Inflammatory macrophage treated with lipopolysaccharide for 4 hours (primary cell): ENCODE measurements at places on chromosomes 12 and 14.

GRCh38 chr14:31968956-31969698 is 108.0 kb upstream of the ARHGAP5 start:
- DNase-seq, result no peak

DNA sequence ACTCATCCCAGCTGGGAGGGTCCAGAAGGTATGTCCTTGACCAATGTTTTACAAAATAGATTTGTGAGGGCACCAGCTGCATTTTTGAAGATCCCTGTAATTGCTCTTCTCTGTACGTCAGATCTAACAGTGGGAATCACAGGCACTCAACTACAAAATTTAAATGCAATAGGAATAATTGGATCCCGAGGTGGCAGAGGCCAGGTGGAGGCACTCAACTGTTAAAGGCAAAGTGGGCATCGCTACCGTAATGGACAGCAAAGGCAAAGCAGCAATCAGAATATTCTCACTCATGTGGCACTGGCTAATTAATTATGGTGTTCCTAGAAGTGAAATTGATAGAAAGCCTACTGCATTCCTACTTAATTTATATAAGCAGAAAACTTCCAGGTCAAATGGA is 27.9 kb upstream of the PSMC1 start:
- DNase-seq, result no peak

DNA sequence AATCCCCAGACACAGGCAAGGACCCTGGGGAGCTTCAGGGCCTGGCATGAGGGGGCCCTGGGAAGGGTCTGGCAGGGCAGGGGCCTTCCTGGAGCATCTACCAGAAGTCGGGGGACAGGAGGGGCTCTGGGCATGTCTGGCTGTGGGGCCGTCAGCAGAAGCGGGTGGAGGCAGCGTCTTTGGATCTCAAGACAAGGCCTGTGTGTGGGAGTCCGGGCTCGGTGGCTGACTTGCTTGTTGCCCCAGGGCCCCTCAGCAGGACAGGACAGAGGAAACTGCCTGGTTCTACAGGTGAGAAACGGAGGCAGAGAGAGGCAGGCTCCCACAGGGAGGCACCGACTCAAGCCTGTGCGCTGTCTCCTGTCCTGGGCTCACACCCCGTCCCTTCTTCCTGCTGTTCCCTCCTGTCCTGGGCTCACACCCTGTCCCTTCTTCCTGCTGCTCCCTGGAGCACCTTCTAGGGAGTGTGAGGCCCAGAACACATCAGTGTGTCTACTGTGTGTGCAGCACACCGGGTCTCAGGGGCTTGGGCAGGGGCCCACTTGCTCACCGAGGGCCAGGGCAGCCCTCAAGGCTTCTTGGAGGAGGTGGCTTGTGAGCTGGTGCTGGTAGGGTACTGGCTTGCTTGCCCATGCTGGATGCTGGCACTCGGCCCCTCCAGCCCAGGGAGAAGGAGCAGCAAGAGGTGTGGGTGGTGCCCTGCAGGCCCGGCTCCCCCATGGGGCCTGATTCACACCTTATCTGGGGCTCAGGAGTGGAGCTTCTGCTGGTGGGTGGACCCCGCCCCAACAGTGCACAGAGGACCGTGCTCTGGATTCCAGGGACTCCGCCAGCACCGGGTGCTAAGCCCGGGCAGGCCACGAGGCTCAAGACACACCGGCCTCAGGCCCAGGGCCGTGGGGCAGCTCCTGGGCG is 14.9 kb downstream of the ASPG start:
- no peak for DNase-seq

- DNase-seq, result no peak
Measured at GRCh38 chr12:82351390-82351789, 6.8 kb downstream of the CCDC59 start.

GRCh38 chr12:66929121-66929520 is 250.2 kb upstream of the GRIP1 start:
- no peak for DNase-seq

- DNase-seq, result no peak
Measured at GRCh38 chr12:3750616-3751015, 2.3 kb downstream of the CRACR2A start.

- no peak for DNase-seq
Measured at GRCh38 chr14:63614679-63615363, 26.9 kb downstream of the WDR89 start.

DNA sequence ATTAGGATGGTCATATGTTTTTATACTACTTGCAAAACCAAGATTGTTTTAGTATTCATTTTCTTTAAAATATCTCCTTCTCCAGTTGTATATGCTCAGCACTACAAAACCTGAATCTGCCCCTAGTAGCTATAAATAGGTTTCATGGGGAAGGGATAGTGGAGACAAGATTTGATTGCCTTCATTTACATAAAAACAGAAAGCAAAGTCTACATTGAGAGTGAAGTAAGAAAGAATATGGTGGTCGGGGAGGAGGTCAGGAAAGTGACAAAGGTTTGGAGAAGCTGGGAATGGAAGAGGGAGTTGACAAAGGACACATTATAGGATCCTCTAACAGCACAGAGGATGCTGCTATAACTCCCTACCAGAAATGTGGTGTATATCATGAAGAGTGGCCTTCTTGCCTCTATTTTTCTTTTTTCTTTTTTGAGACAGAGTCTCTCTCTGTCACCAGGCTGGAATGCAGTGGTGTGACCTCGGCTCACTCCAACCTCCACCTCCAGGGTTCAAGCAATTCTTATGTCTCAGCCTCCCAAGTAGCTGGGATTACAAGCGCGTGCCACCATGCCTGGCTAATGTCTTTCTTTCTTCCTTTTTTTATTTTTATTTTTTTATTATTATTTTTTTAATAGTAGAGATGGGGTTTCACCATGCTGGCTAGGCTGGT is 6.6 kb upstream of the LRP6 start:
- no peak for DNase-seq

- no peak for DNase-seq
Measured at GRCh38 chr12:67539946-67540345, 108.6 kb upstream of the DYRK2 start.

- DNase-seq, result no peak
Measured at GRCh38 chr12:94091624-94092023, 56.8 kb upstream of the PLXNC1 start.

DNA sequence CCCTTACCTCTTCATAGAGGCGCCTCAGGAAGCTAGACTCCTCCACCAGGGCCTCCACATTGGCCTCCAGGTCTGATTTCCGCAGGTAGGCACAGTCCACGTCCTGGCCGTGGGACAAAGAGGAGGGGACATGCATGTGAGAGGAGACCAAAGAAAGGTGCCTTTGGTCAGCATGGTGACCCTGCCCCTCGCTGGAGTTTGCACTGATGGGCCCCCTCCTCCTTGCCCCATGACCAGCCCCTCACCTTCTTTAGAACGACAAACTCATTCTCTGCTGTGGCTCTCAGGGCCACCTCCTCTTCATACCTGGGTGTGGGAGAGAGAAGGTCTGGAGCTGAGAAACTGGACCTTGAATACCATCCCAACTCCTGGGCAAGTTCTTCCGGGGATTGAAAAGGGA is 3.2 kb downstream of the KRT85 start:
- DNase-seq, result no peak

DNA sequence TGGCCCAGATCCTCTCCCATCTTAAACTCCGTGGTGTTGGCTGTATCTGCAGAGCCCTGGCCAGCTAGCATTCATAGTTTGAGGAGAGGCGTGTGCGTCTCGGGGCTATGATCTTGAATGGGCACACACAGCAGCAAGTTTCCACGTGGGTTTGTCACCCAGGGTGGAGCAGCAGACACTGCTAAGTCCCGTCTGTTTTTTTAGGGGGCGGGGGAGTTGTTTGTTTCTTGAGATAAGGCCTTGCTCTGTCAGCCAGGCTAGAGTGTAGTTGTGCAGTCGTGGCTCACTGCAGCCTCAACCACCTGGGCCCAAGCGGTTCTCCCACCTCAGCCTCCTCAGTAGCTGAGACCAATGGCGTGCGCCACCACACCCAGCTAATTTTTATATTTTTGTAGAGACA is 20.1 kb upstream of the TEX22 start:
- DNase-seq, result no peak

GRCh38 chr12:60834806-60835205 is 1239.0 kb downstream of the SLC16A7 start:
- no peak for DNase-seq

DNA sequence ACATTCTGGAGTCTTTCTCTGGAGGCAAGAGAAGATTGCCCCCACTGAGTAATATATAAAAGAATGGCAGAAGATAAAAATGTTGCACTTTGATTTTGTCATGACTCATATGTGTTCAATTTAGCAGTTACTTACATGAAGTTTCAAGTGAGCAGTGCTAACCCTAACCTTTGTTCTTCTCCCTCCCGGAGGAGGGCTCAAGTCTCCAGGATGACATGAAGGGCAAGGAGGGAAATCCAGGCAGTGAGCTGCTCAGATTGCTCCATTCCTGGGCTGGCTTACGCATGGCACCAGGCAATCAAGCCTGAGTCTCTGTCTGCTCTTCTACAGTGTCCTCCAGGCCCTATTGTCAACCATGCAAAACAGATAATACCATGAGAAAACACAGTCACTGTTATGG is 322.3 kb downstream of the DUSP6 start:
- DNase-seq, result no peak

- no peak for DNase-seq
Measured at GRCh38 chr12:88716240-88716639, 136.0 kb upstream of the KITLG start.

GRCh38 chr14:36408388-36408787 is 88.0 kb upstream of the MBIP start:
- no peak for DNase-seq

DNA sequence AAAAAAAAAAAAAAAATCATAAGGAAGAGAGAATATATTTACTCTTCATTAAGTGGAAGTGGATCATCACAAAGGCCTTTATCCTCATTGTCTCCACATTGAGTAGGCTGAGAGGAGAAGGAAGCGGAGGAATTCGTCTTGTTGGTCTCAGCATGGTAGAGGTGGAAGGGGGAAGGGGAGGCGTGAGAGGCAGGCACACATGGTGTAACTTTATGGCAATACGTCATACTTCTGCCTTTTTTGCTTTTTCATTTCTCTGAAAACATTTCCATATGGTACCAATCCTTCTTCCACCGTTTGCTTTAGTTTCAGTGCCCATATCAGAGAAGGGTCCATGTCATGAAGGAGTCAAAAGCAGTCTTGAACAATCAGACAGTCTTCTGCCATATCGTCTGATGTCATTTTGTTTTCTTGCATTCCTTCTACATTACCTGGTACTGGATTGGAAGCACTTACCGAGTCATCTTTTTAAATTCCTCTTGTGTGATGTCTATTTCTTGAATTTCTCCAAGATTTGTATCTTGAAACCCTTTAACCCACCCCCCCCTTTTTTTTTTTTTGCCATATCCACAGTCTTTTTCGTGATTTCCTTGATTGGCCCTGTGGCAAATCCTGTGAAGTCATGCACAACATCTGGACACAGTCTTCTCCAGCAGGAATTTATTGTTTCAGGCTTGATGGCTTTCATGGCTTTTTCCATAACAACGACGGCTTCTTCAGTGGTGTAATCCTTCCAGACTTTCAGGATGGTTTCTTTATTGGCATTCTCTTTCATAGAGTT is 8.9 kb downstream of the FUT8 start:
- DNase-seq, result peak; percentile 32

- DNase-seq, result no peak
Measured at GRCh38 chr12:92859650-92860386, 69.3 kb downstream of the EEA1 start.

GRCh38 chr12:81759190-81760051 is at the start of gene PPFIA2:
TSS of gene PPFIA2 (minus strand) at chr12:81759350.
- DNase-seq, result no peak

- no peak for DNase-seq
Measured at GRCh38 chr12:110616471-110617115, 2.7 kb downstream of the TCTN1 start.

DNA sequence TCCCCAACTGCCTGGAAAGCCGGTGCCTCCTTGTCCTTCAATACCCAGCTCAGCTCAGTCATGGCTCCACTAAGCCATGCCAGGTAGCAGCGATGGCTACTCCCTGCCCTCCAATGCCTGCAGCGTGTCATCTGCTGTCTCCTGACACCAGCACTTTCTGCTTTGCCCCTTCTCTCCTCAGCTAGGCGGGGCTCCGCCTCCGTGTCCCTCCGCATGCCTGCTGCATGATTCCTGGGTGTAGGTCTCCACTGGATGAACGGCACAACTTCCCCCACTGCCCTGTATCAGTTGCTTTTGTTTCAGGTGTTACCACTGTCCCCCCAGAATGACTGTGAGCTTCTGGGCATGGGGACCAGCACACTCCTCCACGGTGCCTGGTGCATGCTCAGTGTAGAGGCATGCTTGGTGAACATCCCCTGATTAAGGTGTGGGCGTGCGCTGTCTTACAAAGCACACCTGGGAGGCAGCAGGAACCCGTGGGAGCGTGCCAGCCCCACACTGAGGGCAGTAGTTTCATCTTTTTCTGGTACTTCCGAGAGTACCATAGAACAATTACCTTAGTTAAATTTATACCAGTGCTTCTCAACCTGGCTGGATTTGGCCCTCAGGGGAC is 179.4 kb upstream of the PRMT8 start:
- DNase-seq, result no peak

DNA sequence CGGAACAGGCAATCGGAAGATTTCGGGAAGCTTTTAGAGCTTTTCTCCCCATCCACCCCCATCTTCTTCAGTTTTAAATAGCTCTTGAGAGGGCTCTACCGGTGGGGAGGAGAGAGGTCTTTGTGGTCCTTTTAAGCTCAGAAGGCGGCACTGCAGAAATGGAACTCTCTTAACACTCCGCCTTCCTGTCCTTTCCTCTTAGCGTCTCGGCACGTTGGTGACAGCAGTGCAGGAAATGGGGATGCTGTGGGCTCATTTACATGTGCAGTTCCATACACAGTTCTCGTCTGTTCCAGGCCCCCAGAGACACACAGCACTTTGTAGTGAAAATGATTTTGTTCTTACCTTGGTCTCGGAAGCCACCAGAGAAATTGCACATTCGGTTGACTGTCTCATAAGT is 50.4 kb upstream of the RIN3 start:
- DNase-seq, result peak; percentile 22

GRCh38 chr14:21263284-21264024 is 5.8 kb downstream of the HNRNPC start:
- DNase-seq, result peak; percentile 43

DNA sequence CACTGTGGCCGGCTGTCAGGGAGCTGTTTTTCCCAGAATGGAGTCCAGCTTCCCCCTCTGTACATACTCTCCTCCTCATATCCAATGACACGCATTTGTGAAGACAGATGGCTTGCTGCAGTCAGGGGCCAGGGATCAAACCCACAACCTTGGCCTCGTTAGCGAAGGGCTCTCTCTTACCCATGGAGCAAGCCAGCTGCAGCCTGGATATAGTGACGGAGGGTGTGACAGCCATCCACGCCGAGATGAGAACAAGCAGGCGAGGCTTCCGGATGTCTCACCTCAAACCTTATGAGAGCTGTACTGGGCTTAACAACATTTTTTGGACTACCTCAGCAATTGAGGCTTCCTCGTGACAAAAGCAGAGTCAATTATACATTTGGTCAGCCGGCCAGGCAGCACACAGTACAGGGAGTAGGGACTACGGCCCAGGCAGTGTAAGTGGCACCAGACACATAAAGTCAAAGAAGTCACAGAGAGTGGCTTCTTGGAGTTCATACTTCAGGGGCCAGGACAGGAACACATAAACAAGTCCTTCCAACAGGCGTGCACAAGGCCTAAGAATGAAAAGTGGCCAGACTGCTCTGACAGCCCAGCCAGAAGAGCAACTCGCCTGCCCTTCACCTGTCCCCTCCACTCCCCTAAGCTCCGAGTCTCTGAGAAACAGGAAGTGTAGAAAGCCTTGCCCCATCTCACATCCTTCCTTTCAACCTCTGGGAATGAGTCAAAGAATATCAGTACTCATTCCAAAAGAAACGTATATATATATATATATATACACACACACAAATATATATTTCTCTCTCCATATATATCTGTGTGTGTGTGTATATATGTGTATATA is 115.1 kb downstream of the TTC7B start:
- peak; percentile 26 for DNase-seq
